CD14-positive monocyte (primary cell): ENCODE measurements at places on chromosomes 16 and 17.

DNA sequence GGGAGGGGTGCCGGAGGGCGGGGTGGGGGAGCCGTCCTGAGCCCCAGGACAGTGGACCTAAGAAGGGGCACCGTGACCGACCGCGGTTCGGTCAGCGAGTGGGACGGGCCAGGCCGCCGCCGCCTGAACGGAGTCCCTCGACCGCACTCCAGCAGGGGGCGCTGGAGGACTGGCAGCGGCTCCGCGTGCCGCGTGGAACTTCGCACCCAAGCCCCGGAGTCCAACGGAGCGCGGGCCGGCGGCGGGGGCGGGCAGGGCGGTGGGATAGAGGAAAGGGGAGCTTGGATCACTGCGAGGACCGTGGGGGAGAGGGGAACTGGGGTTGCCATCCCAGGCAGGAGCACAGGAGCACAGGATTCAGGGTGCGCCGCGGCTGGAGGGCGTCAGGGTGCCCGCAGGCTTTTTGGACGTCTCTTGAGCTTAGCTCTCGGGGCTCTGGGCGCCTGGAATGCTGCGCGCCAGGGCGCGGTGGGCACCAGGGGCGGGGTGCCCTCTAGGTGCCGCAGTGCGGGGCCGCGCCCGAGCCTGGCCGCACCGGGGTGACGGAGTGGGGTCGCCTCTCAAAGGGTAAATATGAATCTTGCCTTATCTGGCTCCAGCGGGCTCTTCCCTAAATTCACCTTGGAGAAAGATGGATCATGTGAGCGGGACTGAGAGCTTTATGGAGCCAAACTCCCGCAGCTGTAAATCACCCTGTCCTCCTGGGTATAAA, 379 bp upstream of the OTOP2 start:
- peak overlapping the region; percentile 33 for H3K4me3 ChIP-seq
- H3K36me3 ChIP-seq: no peaks in the 10 kb centered on the region
- H3K4me1 ChIP-seq: peaks cover 45% of the 10 kb centered on the region
- DNase-seq: peak; percentile 67

DNA sequence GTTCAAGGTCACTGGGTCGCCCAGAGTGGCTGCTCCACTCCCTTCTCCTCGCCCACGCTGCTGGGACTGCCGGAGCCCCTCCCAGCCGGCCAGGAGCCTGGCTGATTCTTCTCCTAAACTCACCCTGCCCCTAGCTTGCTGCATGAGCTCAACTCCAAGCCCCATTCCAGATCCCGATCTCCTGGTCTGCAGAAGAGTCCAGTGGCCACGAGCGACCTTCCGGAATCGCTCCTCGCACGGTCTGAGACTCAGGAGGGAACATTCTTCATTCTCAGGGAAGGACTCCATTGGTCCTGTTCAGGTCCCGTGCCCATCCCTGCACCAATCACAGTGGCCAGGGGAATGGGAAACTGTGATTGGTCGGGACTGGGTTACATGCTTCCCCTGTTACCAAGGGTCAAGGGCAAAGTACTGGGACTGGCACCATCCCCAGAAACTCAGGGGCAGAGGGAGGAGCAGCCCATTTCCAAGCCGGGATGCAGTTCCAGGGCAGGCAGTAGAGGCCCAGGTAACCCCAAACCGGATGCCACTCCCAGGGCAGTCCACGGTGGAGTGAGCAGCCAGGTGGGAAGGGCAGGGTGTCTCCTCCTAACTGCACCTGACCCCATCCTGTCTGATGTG, 24.5 kb upstream of the CIBAR2 start:
- peaks cover 38% of the 10 kb centered on the region for H3K4me1 ChIP-seq
- peak; percentile 46 for DNase-seq
- peak overlapping the region; percentile 44 for H3K4me3 ChIP-seq
- no peaks in the 10 kb centered on the region for H3K27me3 ChIP-seq

GRCh38 chr16:27284865-27285675, 16.5 kb upstream of the NSMCE1 start:
- H3K27ac ChIP-seq: peak overlapping the region; percentile 79
- H3K4me3 ChIP-seq: no peak overlapping the region
- no peaks in the 10 kb centered on the region for H3K27me3 ChIP-seq
- H3K36me3 ChIP-seq: no peaks in the 10 kb centered on the region
- peaks cover 45% of the 10 kb centered on the region for H3K4me1 ChIP-seq

- peaks cover 68% of the 10 kb centered on the region for H3K36me3 ChIP-seq
- no peaks in the 10 kb centered on the region for H3K4me1 ChIP-seq
- no peak overlapping the region for H3K27ac ChIP-seq
- DNase-seq: no peak
Measured at GRCh38 chr16:2586241-2586640, 48.4 kb downstream of the PDPK1 start.
